ENCODE measurements at places on chromosomes 2 and 18. TPM values are rescaled to one million over a fixed set of nuclear protein-coding genes. Genes with fewer than 3 reads are reported as not detected.

GRCh38 chr2:150626934-150627411 lies 139.5 kb upstream of the RND3 start:
- no peak for DNase-seq

GRCh38 chr18:62935994-62936393 lies 220.7 kb downstream of the PHLPP1 start:
- no peak for DNase-seq

DNA sequence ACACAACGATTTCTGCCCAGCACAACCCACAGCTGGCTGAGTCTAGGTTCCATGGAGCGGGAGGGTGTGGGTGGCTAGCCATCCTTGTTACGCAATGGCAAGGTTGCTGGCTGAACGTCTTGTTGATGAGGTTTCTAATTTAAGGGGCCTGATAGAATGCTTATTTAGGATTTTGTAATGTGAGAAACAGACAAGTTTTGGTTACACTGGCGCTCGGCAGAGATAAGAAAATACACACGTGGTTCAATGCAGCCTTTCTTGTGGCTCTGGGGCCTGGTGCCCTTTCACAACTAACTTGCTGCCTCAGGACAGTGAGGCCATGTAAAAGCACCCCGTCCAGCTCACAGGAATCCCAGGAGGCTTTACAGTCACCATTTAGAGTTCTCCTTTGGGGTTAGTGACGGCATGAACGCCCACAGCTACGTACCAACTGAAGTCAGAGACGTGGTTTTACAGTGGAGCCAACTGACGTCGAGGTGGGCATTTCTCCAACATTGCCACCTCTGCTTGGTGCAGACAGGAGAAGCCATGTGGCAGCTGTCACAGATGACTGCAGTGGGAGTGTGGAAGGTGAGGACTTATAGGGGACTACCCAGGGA lies 29.7 kb upstream of the PIEZO2 start:
- DNase-seq: peak; percentile 86

DNA sequence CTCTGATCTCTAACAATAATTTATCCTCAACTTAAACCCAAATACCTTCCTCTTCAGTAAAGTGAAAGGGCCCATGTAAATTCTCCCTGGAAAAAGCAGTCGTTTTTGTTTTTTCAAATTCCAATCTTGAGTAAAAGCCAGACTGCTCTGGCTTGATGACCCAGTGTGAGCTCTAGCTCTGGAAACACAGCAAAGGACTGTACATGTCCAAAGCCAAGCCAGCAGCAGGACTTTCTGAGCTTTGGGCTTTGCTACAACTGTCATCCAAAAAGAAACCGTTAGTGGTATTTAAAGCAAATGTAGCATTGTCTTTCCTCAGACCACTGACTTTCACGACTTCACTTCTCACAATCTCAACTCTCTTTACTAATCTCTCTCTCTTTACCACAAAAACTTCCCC lies 25.4 kb downstream of the SH3YL1 start:
- no peak for DNase-seq

GRCh38 chr2:158967114-158967730 lies 1.2 kb upstream of the TANC1 start:
- DNase-seq: no peak

Gene TRABD2A
- total RNA-seq: 1.2 TPM

- peak; percentile 16 for DNase-seq
Measured at GRCh38 chr2:11552260-11552638, 18.4 kb downstream of the GREB1 start.

GRCh38 chr2:29114946-29115609 lies at the start of gene CLIP4:
Gene CLIP4 (plus strand): TSS chr2:29115415. CDS start chr2:29121389, 5,974 bp downstream.
- peak; percentile 70 for DNase-seq

Gene CNRIP1
- total RNA-seq: 24.9 TPM

DNA sequence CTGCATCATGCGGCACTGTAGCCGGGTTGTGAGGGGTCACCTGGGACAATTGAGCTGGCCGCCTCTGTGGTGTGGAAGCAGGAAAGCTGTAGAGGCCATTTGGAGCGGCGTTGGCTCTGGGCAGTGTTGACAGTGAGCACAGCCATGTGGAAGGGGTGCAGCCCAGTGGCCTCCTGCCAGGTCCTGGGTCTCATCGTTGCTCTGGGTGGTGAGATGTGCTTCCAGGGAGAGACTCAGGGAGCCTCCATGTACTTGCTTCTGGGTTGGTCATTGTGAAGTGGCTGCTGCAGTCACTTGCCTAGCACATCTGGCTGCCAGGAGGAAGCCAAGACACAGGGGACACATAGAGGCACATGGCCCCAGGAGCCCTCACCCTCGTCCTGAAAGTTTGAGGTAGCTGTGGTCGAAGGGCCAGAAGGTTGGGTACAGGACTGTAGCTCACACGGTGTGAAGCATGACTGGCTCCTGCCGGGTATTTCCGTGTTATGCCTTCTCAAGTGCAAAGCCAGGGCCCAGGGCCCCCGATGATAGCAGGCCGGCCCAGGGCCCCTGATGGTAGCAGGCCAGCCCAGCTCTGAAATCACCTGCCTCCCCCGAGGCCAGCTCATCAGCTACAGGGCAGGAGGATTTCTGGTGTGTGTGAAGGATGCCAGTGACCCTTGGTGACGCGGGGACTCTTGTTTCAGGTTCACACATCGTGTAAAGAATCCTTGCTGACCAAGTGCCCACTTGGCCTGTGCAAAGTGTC lies 82.6 kb downstream of the DGKD start:
- DNase-seq: no peak

Gene RANBP2
- 52.4 TPM for total RNA-seq

Gene PRKAG3
- 0.19 TPM for total RNA-seq

- DNase-seq: no peak
Measured at GRCh38 chr18:55610506-55610905, 22.5 kb upstream of the TCF4 start.

Gene CD8B2
- not detected for total RNA-seq

DNA sequence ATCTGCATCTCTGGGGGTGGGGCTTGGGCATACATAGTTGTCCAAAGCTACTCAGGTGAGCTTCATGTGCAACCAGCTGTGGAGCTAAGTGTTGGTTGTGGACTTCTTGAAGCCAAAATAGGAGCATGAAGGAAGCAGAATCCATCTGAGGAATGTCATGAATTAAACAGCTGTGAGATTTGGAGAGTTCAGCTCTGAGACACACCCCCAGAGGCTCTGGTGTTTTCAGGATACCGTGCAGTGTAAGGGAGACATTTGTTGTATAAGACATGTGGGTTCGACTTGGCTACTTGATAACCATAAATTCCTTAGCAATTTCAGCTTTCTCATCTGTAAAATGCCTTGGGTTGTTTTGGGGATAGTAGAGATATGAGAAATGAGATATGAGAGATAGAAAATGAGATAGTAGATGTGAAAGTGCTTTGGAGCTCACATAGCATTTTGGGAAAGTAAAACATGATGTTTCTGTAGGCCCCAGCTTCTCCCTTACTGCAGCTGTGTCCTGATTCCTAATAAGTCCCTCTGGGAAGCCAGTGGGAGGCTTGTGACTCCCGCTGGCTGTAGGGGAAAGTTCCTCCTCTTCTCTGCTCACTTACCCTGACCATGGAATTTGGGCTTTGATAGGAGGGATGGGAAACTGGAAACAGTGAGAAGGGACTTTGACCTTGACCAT lies 50.0 kb downstream of the DPYSL5 start:
- no peak for DNase-seq

Gene CNDP1
- total RNA-seq: not detected

Gene HRH4
- total RNA-seq: not detected

DNA sequence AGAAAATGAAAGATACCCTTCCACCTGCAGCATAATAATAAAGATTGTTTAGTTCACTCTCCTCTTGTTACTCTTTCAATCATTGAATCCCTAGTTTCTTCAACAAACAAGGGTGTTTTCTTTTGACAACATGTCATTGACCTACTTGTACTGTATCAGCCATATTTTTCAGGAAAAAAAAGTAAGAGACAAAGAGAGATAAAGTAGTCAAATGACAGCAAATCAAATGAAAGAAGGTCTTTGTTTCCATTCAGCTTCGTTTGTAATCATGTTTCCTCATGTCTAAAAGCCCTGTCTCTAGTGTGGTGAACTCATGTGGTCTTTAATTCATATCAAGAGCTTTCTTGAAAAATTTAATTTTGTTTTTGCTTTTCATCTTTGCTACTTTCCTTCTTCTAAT lies 557.8 kb upstream of the LRATD1 start:
- DNase-seq: no peak

GRCh38 chr2:48116497-48116896 lies 210.2 kb upstream of the FBXO11 start:
- no peak for DNase-seq

DNA sequence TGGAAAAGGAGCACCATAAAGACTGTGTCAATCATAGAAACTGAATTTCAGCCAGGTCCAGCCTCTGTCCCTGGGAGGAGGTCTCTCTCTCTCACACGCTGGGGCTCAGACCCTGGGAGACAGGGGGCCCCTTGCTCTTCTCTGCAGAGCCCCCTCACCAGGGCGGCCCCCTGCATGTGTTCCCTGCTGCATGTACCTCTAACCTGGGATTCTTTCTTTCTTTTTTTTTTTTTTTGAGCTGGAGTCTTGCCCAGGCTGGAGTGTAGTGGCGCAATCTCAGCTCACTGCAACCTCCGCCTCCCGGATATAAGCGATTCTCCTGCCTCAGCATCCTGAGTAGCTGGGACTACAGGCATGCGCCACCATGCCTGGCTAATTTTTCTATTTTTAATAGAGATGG lies 46.5 kb downstream of the TPO start:
- DNase-seq: no peak

Gene FAP
- total RNA-seq: 5.7 TPM

Gene MAL
- 8.7 TPM for total RNA-seq

DNA sequence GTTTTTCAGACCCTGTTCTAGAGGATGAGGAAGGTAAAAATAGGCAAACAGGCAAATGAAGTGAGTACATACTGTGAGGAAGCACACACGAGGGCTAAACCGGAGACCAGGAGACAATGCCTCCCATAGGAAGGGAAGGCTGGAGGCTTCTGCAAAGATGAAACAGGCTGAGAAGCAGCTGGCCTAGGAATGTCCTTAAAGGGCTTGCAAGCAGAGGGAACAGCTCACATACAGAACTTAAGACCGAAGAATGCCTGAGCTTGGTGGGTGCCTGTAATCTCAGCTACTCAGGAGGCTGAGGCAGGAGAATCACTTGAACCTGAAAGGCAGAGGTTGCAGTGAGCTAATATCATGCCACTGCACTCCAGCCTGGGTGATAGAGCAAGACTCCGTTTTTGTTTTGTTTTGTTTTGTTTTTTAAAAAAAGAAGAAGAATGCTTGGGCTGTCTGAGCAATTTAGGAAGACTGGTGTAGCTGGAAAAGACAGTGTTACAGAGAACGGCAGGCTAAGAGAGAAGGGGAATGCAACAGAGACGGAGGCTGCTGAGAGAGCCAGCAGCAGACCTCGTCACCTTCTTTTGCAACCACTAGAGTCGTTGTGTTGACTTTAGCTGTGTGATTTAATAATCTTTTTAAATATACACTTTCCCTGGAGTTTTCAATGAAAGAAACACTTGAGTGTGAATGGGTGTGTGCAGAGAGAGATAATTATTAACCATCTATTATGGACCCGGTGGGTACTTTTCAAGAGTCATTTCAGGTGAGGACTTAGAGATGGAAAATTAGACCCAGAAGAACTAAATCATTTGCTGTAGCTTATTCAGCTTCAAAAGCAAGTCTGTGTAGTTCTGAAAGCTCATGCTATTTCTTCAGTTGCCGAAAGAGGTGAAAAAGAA lies 232.8 kb downstream of the GALR1 start:
- no peak for DNase-seq

DNA sequence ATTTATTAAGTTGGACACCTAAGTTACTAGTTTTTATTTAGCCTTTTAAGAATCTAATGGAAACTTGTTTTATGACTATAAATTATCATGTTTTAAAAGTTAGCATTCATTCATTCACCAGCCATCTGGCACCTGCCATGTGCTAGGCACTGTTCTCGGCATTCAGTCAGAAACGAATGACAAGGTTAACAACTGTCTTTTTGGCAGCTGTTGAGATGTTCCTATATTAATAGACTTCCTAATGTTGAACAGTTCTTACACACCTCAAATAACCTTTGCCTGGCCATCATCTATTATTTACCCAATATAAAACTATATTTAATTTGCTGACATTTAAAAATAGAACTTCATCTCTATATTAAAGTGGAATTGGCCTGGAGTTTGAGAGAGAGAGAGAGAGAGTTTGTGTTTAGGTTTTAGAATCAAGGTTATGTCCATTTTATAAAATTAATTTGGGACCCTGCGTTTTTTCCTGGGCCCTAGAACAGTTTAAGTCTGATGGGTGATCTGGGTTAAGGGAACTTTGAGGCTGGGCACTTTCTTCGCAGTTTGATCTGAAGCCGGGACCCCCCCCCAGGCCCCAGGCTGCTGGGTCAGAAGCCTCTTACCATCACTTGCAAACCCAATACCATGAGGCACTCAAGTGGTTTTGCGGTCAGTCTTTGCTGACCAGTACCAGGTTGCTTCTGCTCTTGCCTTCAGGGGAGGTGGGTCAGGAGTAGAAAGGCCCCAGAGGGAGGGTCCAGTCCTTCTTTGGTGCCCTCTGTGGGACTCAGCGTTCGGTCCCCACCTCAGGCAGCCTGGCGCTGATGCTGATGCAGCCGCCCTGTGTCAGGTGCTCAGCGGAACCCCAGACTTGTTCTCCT lies 48.3 kb upstream of the ASB1 start:
- no peak for DNase-seq

DNA sequence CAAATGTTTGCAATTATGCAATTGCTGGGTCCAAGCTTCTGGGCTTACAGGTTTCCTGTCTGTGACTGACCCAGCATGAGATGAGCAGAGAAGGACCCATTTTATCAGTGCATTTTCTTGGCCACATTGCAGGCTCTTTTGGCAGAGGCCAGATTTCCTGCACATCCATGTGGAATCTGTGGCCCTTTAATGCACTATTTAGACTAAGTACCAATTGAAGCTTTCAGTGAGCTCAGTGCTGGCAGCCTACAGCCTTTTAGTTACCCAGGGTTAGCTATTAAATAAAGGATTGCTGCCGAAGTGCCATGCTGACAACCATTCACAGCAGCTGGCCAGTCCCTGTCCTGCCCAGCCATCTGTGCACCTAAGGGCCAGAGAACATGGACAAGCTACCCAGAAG lies 165.0 kb downstream of the ANKRD30B start:
- DNase-seq: no peak

Gene FN1
- 1,092 TPM for total RNA-seq

DNA sequence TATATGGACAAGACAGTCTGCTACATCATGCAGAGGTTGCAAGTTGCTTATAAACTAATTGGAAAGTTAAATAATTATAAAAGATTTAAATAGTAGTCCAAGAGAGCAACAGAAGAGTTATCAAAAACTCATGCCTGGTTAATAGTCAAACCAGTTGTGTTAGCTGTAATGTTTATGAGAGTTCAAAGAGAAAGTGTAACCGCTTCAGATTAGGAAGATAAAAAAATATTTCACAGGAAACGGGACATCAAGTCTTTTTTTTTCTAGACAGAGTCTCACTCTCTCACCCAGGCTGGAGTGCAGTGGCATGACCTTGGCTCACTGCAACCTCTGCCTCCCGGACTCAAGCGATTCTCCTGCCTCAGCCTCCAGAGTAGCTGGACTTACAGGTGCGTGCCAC lies 34.6 kb upstream of the RNF125 start:
- no peak for DNase-seq

GRCh38 chr2:204645018-204645773 lies 99.9 kb downstream of the PARD3B start:
- DNase-seq: no peak

Gene POTEC
- total RNA-seq: not detected

Gene TTN
- total RNA-seq: 3,257 TPM

Gene ST6GAL2
- total RNA-seq: 0.67 TPM

Gene FMNL2
- total RNA-seq: 6.0 TPM

Gene VSNL1
- total RNA-seq: 41.7 TPM
